Right cardiac atrium (tissue), 5 donors: ENCODE measurements at places on chromosomes 6 and 20. TPM values are rescaled to one million over a fixed set of nuclear protein-coding genes. Genes with fewer than 3 reads are reported as not detected.

The IDH3B gene
- total RNA-seq: 166 TPM

- DNase-seq: no peak
Observed at GRCh38 chr20:16965401-16965800, 217.2 kb downstream of the OTOR start.

DNA sequence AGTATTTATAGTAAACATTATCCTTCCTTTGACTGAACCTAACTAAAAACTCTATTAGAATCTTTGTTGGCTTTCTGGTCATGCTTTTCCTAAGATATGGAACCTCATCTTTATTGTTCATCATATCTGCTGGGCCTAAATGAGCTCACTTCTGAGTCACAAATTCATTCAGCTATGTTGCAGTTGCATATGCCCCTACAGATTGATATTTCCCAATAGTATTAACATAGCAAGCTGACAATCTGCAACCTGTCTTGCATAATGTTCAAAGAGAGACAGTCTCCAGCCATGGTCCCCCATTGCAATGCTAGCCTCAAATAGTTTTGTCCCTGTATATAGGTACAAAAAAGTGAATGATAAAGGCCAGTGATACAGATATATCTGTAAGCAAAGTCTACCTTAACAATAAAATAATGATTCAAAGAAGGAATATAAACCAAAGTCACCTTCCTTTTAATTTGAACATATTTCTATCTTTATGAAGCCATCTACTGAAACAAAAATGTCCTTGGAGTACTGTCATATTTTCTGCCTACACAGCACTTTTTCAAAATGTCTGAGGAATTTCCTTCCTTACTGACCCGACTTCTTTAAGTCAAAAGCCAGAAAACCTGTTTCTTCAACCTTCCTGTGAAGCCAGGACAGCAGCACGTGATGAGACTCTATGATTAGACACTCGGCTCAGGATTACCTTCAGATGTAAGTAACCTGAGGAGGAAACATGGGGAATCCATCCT lies 140.7 kb downstream of the UBE3D start:
- DNase-seq: no peak

DNA sequence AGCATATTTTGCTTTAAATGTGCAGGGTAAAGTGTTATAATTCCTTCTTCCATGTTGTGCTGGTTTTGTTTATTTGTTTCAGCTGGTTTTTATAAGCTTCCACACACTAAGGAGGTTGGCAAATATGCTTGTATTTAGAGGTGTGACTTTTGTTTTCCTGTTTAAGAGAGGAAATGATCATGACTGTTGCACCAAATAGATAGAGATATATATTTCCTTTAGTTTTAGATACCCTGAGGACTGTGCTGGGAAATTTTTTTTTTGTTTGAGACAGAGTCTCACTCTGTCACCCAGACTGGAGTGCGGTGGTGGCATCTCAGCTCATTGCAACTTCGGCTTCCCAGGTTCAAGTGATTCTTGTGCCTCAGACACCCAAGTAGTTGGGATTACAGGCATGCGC lies 5.8 kb downstream of the TBPL1 start:
- no peak for DNase-seq

The HLA-DRB5 gene
- total RNA-seq: 64.7 TPM

DNA sequence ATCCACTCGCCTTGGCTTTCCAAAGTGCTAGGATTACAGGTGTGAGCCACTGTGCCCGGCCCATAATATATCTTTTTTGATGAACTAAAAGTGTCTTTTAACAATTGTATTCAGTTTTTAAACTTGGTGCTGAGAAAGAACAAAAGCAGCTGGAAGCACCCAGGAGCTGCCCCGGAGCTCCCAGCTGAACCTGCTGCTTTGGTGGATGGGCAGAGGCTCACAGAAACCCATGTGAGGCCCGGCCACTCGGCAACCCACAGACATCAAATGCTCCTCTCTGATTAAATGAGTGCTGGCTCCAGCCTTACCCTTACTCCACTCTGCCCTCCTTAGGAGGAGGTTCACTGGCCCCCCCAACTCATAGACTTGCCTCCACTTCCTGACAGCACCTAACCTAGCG lies 59.4 kb upstream of the FRMD1 start:
- no peak for DNase-seq

The CGA gene
- total RNA-seq: not detected
